Calu3 (cell line): ENCODE measurements at places on chromosomes 4 and X. TPM values are rescaled to one million over a fixed set of nuclear protein-coding genes. Genes with fewer than 3 reads are reported as not detected.

MAGED4B gene
- total RNA-seq: 8.7 and 13.6 TPM in 2 replicates

GRCh38 chr4:13963601-13964000 is 336.1 kb upstream of the BOD1L1 start:
- no peak for DNase-seq

GRCh38 chr4:17489721-17490120 is 22.2 kb downstream of the QDPR start:
- no peak for DNase-seq

- no peak for DNase-seq
Measured at GRCh38 chr4:10354225-10354624, 103.0 kb downstream of the ZNF518B start.

DNA sequence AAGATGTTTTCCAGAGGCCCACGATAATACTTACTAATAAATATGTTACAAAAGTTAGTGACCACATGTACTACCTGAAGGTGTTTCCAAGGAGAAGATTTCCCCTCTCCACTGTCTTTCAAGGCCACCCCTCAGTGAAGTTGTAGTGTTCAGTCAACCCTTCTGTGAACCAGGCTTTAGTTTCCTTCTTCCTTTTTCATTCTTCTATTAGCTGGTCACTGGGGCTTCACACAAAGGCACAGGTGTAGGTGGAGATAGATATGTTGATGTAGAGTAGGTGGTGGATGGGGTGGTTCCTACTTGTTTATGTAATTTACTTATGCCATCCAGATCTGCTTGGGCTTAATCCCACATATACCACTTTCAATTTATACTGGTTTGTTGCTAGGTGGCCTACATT is 43.3 kb upstream of the ADAM29 start:
- no peak for DNase-seq

GRCh38 chr4:601612-602558 is 23.5 kb upstream of the PDE6B start:
- no peak for DNase-seq

- DNase-seq: peak; percentile 24
Measured at GRCh38 chr4:105709081-105709450, 482 bp downstream of the GSTCD start.

- DNase-seq: no peak
Measured at GRCh38 chr4:64340218-64341110, 68.8 kb downstream of the TECRL start.
